ENCODE measurements at places on chromosomes 1 and 21.
A peak's percentile ranks its signal among the peaks of the same experiment; 100 is the strongest.

GRCh38 chr1:156920233-156921052 is at the start of gene LRRC71:
Gene LRRC71, plus strand, starts transcription at chr1:156920632. Its CDS starts 172 bp downstream, at chr1:156920804.
- peak; percentile 94 for DNase-seq

- no peak for DNase-seq
Measured at GRCh38 chr1:8115031-8115768, 89.1 kb upstream of the ERRFI1 start.

DNA sequence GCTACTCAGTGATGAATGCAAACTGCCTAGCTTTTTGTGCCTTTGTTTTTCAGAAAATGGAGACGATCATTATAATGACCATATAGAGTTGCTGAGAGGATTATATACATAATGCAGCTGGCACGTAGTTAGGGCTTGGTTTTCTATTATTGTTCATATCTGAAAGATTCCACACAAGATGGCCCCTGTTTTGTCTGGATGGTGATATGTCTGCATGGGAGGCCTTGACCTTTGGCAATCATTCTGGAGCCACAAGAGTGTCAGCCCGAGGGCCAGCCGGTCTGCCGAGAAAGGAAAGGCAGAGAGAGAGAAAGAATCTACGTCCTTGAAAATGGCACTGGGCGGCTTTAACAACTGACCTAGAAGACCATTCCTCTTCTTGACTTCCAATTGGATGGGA is 5.7 kb upstream of the SH2D1B start:
- no peak for DNase-seq

- no peak for DNase-seq
Measured at GRCh38 chr1:217895841-217896240, 264.7 kb downstream of the SPATA17 start.

DNA sequence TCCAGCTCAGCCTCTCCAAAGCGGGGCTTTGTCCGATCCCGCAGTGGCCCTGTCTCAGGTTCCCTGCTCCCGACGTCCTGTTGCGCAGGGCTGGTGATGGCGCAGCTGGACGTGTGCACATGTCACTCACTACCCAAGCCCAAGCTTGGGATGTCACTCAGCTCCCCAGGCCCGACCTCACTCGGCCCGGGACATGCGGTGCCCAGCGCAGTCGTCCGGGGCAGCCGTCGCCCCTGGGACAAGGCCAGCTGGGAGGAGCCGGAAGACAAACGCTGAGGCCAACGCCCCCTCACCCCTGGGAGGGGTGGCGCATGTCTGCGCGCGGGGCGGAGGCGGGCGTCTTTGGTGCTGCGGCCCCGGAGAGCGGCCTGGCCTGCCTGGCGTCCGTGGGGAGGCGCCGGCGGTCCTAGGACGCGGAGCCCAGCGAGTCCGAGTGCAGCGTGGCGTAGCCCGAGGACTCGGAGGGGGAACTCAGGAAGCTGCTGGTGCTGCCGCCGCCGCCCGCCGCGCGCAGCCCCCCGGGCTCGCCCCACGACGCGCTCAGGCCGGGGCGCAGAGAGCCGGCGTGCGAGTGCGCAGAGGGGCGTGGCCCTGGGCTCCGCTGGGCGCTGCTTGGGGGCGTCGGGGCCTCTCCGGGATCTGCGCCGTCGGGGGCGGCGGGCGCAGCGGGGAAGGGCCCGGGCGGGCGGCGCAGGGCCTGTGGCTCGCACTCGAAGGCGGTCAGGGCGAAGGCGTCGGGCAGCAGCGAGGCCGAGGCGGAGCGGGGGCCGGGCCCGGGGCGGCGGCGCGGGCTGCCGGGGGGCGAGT is 5.2 kb downstream of the HES3 start:
- no peak for DNase-seq

Data from BE2C (cell line).